Peyer's patch (tissue), 4 donors: ENCODE measurements at places on chromosomes 12 and 14. TPM values are rescaled to one million over a fixed set of nuclear protein-coding genes. Genes with fewer than 3 reads are reported as not detected.

- DNase-seq, result peak; percentile 91
Measured at GRCh38 chr14:100159094-100159864, at the start of gene DEGS2. Gene DEGS2, minus strand, starts transcription at chr14:100159645. Its CDS starts 58 bp downstream, at chr14:100159587.

GRCh38 chr12:67420506-67420905 lies 151.3 kb downstream of the CAND1 start:
- no peak for DNase-seq

DNA sequence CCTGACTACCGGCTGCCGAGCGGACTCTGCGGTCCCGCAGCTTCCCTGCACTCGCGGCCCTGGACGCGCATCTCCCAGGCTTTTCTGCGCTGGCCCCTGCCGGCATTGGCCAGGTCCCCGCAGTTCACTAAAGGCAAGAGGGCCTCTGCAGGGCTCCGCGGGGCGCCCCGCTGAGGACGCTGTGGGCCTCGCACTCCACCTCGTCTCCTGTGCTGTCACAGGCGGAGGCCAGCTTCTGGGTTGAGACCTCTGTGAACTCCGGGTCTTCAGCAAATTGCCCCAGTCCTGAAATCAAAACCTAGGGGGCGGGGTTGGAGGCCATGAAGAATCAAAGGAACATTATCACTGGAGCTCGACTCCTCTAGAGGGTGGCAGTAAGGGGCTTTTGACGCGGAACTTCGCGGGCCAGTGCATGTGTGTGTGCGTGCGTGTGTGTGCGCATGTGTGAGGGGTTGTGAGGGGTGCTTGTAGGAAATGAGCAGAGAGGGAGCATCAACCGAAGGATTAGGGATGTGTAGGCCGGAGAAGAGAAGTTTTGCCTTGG lies 68.5 kb upstream of the CAPRIN2 start:
- DNase-seq, result peak; percentile 31

DNA sequence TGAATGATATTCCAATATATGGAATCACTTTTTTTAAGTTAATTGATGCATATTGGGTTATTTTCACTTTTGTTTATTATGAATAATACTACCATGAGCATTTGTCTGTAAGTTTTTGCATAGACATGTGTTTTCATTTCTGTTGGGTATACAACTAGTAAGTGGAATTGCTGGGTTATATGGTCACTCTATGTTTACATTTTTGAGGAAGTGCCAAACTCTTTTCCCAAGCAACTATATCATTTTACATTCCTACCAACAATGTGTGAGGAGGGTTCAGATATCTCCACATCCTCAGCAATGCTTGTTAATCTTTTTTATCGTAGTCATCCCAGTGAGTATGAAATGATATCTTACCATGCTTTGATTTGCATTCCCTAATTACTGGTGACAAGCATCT lies 64.0 kb downstream of the MON2 start:
- no peak for DNase-seq

DNA sequence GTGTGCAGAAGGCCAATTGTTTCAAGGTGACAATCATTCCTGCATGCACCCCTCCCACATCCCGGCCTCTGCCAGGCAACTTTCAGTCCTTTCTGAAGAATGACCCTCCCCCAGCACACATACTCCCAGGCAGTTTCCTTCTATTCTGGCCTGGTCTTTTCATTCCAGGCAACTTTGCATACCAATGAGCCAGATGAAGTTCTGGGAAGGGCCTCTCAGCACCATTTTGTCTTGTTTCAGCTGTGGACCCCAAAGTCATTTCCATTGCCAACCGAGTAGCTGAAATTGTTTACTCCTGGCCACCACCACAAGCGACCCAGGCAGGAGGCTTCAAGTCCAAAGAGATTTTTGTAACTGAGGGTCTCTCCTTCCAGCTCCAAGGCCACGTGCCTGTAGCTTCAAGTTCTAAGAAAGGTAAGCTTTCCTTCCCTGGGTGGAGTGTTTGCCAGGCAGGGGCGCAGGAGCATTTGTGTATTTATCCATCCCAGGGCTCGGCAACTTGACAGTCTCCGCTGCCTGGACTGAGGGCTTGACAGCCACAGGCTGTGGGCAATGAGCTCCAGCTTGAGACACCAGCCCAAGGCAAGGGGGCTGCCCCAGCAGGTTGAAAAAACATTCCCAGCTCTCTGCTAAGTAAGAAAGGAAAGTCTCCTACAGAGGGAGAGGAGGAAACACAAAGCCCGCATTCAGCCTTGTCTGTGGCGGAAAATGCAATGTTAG lies 16.4 kb downstream of the BCL2L14 start:
- no peak for DNase-seq

- DNase-seq, result no peak
Measured at GRCh38 chr12:46221255-46222128, 47.4 kb downstream of the SLC38A1 start.

GRCh38 chr12:100608776-100609175 lies 35.3 kb downstream of the GAS2L3 start:
- no peak for DNase-seq

GRCh38 chr12:121709478-121709961 lies 3.0 kb upstream of the TMEM120B start:
- no peak for DNase-seq

GRCh38 chr12:79850610-79851299 lies 84.1 kb downstream of the PPP1R12A start:
- no peak for DNase-seq

- no peak for DNase-seq
Measured at GRCh38 chr14:71311061-71311460, 403.8 kb downstream of the PCNX1 start.

GRCh38 chr14:36233217-36233616 lies 56.7 kb upstream of the PTCSC3 start:
- no peak for DNase-seq

GRCh38 chr14:35814371-35815005 lies 5.4 kb upstream of the RALGAPA1 start:
- peak; percentile 89 for DNase-seq

- no peak for DNase-seq
Measured at GRCh38 chr12:11814374-11814773, 164.9 kb downstream of the ETV6 start.

DNA sequence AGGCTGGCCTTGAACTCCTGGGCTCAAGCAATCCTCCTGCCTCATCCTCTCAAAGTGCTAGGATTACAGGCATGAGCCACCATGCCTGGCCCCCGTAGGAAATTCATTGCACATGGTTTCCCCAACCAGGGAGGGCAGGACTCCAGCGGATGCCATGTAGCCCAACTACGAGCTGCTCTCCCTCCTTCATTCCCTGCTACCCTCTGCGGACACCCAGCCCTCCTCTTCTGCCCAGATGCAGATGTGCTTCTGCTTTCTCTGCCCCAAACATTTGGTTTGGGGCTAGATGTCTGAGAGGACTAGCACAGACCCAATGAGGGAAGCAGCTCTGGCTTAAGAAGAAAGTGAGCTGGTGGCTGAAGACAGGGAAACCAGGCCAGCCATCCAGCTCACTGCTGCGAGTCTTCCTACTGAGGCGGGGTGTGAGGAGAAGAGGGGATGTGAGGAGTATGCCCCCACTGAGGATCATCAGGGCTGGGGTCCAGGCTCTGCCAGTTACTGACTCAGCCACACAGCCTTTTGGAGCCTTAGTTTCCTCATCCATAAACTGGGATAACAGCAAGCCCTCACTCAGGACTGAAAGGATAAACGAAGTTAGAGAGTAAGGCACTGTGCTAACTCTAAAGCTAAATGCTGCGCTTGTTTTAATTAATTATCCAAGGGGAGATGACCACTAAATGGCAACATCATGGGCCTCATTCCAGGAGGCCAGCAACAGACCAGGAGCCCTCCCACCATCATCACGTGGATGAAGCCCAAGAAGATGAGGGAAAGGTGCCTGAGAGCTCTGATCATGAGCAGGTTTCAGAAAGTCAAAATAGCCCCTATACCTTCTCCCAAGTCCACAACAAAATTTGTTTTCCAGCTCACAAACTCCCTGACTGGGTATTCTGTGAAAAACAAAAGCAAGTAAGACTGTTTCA lies 10.9 kb downstream of the CTDSP2 start:
- DNase-seq, result no peak

- no peak for DNase-seq
Measured at GRCh38 chr12:68114606-68115005, 44.9 kb downstream of the IFNG start.

- no peak for DNase-seq
Measured at GRCh38 chr14:88210426-88210825, 112.6 kb downstream of the KCNK10 start.

GRCh38 chr12:28908646-28909045 lies 240.4 kb upstream of the FAR2 start:
- no peak for DNase-seq

DNA sequence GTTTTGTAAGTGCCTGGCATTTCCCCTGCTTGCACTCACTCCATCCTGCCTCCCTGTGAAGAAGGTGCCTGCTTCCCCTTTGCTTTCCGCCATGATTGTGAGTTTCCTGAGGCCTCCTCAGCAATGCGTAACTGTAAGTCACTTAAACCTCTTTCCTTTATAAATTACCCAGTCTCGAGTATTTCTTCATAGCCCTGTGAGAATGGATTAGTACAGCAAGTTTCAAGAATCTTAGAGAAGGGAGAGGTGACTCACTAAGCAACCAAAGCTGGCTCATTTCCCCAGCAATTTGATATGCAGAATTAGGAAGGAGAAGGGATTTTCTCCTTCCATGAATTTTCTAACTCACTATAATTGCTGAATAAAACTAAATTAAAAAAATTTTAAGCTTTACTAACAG lies 251.0 kb upstream of the FOXG1 start:
- no peak for DNase-seq

DNA sequence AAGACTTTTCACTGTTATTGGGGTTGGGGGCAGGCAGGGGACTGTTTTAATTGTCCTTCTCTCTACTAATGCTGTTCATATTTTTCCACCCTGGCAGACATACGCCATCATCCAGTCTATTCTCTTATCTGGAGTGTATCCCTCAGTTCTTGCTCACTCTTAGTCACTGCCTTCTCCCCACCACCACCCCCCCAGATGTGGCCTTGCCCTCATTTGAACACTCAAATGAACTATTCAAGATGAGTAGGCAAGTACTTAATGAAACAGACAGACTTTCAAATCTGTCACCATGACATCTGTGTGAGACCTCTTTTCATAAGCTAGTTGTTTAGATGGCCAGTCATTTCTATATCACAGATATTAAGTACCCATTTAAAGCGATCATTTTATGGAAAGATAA lies 10.1 kb downstream of the NUDT4 start:
- DNase-seq, result no peak

DNA sequence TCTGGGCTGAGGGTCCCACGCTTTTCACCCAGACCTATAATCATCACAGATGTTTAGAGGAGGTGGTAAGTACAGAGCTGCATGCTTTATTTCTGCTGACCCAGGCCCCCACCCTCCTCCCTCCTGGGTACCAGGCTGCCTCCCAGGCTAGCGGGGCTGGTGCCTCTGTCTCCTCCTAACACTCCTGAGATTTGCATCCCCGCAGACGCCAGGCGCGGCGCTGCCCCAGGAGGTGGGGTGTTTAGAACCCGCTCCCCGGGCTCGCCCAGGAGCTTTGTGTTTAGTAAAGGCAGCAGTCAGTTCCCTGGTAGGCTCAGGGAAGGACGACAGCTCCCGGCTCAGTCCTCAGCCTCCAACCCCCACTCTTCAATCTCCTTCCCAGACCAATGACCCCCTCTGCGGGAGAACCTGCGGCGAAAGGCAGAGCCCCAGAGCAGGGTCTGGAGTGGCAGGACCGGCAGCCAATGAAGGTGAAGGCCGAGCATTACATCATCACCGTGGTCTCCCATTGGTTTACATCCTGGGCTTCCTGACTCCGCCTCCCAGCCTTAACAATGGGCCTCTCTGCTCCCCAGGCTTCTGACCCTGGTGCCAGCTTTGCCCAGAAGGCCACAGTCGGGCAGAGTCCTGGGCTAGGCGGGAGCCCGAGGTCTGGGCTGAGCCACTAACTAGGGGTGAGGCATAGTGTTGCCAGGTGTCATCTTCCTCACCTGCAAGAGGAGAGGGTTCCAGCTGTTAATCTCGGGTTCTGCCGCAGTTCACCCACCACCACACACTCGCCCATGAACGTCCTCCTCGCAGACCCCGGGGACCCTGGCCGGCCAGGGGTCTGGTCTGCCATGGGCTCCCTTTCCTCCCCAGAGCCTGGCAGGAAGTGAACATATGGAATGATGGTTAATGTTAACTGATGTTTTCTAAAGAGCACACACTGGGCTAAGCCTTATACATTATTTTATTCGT lies 57.5 kb downstream of the CALM1 start:
- DNase-seq, result peak; percentile 90

- DNase-seq, result no peak
Measured at GRCh38 chr14:29999013-29999539, 71.4 kb upstream of the PRKD1 start.

DNA sequence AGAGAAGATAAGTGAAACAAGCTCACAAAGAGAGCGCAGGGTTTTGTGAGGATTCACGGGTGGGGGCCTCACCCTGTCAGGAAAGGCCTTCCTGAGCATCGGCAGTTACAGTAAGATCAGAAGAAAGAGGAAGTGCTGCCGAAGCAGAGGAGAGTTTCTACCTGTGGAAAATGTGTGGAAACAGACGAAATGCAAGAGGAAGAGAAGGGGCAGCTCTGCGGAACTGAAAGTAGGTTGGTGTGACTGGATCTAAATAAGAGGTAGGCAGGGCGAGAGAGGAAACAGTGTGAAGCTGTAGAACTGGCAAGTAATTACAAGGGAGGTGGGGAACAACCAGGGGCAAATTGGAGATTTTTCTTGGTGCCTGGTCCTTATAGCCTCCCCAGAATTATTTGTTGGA lies 2.6 kb downstream of the GPR68 start:
- DNase-seq, result peak; percentile 79

GRCh38 chr14:91891101-91891500 lies 23.8 kb upstream of the TC2N start:
- DNase-seq, result no peak

DNA sequence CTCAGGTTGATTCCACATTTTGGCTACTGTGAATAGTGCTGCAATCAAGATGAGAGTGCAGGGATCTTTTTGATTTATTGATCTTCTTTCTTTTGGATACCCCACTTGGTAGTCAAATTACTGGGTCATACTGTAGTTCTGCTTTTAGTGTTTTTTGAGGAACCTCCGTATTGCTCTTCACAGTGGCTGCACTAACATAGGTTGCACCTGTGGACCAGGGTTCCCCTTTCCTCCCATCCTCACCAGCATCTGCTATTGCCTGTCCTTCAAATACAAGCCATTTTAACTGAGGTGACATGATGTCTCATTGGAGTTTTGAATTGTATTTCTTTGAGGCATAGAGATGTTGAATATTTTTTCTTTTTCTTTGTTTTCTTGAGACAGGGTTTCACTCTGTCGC lies 152.5 kb upstream of the TMEM132C start:
- DNase-seq, result no peak

- DNase-seq, result no peak
Measured at GRCh38 chr14:75548544-75548943, 26.3 kb downstream of the BATF start.

- DNase-seq, result no peak
Measured at GRCh38 chr12:12331896-12332295, 18.1 kb downstream of the MANSC1 start.

- no peak for DNase-seq
Measured at GRCh38 chr14:21267886-21268616, 1.2 kb downstream of the HNRNPC start.

The FBRSL1 gene
- total RNA-seq, result 67.2 TPM

The OVCH1 gene
- not detected for total RNA-seq

The EXOC3L4 gene
- total RNA-seq, result 47.1 TPM

The GRIN2B gene
- total RNA-seq, result under 0.01 TPM

The STXBP6 gene
- total RNA-seq, result 10.7 TPM

The BDKRB1 gene
- 2.3 TPM for total RNA-seq

The TAS2R9 gene
- not detected for total RNA-seq

The CLEC1A gene
- total RNA-seq, result not detected

The NINJ2 gene
- 5.2 TPM for total RNA-seq

The DAO gene
- total RNA-seq, result not detected

The CD27 gene
- 1.8 TPM for total RNA-seq

The KRT8 gene
- total RNA-seq, result 1,046 TPM
